ENCODE measurements at places on chromosomes 1 and 21.

DNA sequence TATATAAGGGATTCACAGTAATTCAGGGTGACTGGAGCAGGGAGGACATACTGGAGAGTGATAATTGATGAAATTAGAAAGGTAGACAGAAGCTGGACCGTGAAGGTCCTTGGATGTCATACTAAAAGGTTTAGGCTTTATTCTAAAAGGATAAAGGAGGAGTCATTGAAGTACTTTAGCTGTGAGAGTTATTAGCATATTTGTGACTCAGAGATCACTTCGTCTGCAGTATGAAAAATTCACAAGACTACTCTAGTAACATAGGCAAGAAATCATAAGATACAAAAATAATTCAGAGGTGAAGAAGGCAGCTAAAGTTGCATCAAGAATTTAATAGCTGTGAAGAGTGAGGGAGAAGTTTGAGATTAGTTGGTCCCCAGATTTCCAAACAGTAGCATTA, 26.3 kb downstream of the KCNA3 start:
- DNase-seq, result no peak

DNA sequence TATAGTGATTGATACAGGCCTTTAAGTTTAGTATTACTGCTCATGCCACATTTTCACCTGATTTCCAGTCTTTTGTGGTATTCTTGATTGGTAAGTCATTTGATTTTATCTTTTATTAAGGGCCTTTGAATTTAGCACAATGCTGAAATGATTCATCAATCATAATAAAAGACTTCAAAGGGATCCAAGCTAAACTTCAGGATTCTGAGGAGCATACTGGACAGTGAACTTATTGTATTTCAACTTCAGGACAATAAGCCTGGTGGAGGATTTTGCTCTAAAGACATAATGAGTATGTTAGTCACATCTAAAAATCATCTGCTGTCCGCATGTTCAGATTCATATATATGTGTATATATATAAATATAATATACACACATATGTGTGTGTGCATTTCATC, 233.3 kb downstream of the SETD4 start:
- no peak for DNase-seq

- DNase-seq, result no peak
These were observed 22.4 kb upstream of the BTG2 start for GRCh38 chr1:203282720-203283542.

- no peak for DNase-seq
These were observed 37.4 kb downstream of the PTP4A2 start for GRCh38 chr1:31900790-31901189.

GRCh38 chr21:43913928-43914327, 48.9 kb downstream of the AGPAT3 start:
- peak; percentile 5 for DNase-seq

GRCh38 chr1:212853658-212854057, 4.4 kb upstream of the FLVCR1 start:
- DNase-seq, result no peak

GRCh38 chr1:201578008-201578888, 39.3 kb downstream of the NAV1 start:
- no peak for DNase-seq

- DNase-seq, result no peak
These were observed 33.4 kb upstream of the C1orf198 start for GRCh38 chr1:230901671-230902070.

DNA sequence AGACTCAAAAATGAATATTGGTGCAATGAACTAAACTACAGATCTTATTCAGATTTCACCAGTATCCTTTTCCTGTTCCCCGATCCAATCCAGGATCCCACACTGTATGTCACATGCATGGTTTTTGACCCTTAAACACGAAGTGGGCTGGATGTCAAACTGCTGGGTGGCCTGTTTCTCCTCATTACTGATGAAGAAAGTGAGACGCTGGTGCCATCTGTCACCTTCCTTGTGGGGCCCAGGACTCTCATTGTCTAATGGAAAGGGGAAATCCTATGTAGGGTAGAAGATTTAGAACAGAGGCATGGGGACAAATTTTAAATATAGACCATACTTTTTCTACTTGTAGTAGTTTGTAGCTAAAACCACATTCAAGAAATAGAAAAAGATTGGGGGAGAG, 56.2 kb downstream of the DISC1 start:
- DNase-seq, result no peak

DNA sequence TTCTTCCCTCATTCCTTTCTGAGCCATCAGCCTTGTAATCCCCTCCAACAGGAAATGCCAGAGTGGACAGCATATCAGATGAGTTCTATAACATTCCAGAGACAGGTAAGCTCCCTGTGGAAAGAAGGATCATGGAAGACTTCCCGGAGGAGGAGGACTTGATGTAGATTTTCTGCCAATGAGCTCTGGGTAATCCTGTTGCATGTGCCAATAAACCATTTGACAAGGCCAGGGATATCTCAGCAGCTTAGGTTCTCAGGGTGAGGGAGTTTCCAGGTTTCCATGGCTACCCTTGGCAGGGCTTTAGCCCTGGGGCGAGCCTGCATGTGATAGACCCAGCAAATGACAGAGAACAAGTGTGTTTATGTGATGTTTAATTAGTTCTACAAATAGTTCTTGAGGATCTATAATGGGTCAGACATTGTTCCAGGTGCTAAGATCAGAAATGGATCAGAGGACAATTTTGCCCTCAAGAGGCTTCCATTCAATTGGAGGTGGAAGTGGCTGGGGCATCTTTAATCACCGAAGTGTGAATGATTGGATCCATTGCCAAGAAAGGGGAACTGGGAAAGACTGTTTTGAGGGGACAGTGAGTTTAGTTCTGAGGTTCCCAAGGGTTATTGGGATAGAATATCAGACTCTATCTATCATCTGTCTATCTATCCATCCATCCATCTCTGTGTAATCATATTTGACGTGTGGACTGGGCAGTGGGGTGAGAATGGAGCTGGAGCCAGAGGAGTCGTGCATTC, 6.9 kb downstream of the PLA2G5 start:
- DNase-seq, result peak; percentile 5

DNA sequence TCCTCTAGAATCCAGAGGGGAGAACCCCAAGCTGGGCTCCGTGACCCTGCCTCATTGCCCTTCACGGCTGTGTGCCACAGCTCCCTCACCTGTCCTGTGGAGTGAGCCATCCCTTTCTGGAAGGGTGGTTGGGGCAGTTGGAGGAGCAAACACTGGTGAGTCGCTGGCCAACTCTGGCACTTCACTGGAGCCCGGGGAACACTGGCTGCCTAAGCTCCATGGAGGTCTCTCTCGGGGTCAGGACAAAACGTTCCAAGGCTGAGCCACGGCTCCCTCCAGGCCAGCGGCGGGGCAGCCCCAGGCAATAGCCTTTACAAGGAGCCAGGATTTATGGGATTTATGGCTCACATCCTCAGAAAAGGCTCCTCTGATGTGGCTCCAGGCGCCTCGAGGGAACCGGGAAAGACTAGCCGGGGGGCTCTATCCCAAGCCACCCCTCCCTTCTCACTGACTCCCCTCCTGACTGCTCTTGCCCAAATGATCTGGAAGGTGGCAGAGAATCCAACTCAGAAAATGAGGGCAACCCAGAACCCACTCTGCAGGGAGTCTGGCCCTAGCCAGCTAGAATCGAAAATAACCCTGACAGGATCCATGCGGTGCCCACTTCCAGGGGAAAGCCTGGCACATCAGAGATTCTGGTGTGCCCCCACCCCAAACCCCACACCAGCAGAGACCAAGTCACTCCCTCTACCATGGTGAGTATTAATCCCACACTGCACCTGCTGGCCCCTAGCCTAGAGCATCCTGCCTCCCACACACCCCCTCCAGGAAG, 75.2 kb downstream of the GLIS1 start:
- no peak for DNase-seq

GRCh38 chr21:32020564-32020963, 147.7 kb downstream of the HUNK start:
- DNase-seq, result no peak

DNA sequence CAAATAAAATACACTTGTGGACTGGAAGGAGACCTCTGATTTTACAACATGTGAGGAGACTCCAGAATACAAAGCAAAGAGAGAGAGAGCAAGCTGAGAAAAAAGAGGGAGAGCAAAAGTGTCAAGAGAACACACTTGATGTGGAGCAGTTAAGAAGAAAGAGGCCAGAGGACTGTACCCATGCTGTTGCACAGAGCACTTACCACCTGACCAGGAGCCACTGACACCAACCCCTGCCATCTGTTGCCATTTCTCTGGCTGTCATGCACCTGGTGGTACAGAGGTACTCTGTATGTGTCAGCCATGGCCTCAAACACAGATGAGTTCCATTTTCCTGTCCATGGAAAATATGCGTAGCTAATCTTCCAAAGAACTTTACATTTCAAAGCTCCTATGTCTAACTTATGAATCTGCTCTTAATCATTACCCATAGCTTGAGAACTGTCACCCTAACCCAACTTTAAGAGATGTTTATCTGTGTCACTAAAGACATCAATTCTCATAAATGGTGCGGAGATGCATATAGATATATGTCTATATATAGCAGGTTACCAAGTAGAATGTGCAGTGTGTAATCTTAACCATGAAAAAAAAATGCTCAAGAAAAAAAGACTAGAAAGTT, 32.8 kb upstream of the ABCD3 start:
- DNase-seq, result no peak

DNA sequence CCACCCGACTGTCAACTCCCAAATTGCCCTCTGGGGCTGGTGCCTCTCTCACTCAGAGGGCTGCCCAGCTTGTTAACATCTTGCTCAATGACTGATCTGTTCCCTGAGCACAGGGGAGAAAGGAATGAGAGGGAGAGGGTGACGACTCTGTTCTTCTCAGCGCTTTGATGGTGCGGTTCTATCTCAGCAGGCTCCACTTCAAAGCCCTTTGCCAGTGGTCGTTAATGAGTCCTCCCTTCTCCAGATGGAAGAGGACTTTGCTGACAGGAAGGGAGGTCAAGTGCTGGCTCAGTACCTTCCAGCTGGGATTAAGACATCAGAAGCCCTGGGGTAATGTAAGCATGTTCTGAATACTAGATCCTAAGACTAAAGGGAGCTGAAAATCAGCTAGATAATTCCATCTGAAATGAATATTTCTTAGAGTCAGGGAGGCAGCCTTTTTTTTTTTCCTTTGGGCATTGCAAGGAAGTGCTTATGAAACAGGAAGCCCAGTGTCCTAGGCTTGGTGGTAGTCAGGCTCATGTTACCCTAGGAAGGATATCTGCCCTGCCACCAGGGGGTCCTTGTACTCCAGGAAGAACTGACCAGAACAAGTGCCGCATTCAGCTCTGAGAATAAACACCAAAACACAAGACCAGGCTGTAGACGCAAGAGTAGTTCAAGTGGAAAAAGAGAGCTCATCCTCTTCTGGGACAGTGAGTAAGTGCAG, 4.7 kb downstream of the FMOD start:
- DNase-seq, result no peak

DNA sequence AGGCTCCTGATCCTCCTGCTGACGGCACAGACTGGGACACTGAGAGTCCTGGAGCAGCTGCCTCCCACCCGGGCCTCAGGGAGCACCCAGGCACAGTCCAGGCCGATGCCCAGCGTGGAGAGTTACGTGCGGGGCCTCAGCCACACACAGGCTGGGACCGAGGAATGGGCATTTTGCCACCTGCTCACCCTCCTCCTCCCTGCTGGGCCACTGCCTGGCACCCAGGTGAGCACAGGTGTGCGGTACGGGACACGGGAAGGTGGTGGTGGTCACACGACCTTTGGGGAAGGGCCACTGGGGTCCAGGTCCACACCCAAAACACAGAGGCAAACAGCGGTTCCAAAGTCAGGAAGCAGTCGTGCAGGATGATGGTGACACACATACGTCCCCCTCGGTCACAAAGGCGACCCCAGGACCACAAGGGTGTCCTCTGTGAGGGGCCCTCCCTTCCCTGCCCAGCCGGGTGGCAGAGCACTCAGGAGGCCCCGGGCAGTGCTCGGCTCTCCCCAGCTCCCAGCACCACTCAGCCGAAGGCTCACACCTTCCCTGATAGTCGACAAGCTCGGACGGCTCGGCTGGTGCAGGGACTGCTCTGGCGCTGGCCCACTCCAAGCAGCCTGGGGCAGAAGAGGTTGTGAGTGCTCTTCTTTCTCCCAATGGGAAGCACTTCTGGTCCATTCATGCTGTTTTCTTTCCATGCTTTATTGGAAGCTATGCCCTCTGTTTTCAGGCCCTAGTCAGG, 14.3 kb downstream of the MORN1 start:
- peak; percentile 52 for DNase-seq

All from natural killer cell treated with Interleukin-12 subunit alpha and Interleukin-12 subunit beta and Interleukin-15 and Interleukin-18, amount 100 ng/mL, for 72 hours (primary cell).